Activated T-cell treated with anti-CD3 and anti-CD28 coated beads for 1 hour (primary cell): ENCODE measurements at places on chromosomes 12 and 14.

DNA sequence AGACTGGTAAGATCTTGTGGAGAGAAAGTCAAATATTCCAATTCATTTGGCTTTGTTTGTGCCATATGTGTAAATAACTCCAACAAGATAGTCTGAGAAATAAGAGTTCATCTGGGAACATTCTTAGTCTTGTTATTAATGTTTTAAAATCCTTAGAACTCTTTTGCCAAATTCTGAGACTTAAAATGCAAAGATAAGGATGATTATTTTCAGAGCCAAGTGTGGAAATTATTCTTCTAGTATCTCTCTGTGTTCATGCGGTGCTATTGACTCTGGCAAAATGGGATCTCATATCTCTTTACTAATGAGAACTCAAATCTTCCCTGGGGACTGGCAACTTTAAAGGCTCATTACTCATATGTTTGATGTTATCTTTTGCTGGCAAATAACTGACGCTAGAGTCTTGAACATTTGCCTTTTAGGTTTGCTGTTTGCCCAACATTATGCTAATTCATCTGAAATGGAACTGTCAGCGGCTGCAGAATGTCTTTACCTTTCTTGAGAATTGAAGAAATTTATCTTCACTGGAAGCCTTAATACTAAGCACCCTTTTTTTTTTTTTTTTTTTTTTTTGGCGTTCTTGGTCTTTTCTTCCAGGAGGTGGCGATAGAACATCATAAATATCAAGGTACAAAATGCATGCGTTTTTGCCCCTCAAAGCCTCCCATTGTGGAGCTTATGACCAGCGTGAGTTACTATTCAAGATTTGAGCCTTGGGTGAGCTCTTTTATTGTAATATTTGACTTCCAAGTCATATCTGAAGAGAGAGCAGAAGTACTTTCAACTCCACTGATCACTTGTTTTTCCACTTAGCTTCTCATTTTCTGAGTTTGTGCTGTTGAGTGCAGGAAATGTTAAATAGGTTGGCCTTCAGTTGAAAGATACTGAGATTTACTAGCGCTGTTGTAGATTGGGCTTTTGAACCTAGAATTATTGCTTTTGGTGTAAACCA, 86.5 kb downstream of the CAND1 start:
- no peak for DNase-seq

DNA sequence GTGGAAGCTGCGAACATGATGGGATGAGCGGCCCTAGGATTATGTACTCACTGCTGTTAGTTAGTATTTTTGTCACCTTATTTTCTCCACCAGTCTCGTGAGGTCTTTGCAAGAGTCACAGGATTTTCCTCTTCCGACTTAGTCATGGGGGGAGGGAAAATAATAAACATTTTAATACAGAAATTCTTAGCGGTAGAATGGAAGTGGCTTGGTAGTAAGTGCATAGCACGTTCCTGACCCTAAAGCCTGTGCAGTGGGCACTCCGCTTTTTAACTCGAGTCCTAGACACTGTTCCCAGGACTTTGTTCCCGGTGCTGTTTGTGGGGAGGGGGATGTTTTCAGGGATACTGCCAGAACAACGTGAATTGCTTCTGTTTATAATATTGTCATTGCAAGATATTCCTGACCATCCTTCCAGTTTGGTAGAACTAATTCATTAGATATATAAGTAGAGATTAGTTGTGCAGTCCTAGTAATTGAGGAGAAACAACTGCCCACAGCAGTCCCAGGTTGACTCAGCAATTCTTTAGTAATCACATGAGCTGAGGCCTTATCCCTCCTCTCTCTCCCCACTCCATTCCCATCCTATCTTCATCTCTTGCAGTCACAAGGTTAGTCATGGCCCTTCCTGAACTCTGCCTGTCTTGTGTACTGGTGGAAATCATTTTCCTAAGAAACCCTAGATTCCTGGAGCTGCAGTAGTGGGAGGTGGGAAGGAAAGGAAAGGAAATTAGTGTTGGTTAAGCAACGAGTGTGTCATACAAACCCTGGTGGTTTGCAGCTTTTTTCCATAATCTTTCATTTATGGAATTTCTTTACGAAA, 799 bp downstream of the SLC38A6 start:
- DNase-seq, result no peak

DNA sequence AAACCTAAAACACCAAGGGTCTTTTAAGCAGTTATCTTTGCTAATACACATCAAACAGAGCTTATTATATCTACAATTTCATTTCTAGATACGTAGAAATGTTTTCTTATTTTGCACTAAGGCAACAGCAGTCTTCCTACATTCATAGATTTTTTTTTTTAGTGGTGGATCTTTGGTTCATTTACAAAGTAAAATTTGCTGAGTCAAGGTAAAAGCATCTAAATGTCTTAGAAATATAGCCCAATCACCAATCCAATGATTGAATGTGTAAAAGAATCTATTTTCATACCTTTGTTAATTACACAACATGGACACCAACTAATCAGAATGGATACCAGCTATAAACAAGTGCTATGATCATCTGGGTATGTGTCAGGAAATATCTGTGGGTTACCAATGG, 272.2 kb upstream of the TMPO start:
- no peak for DNase-seq

DNA sequence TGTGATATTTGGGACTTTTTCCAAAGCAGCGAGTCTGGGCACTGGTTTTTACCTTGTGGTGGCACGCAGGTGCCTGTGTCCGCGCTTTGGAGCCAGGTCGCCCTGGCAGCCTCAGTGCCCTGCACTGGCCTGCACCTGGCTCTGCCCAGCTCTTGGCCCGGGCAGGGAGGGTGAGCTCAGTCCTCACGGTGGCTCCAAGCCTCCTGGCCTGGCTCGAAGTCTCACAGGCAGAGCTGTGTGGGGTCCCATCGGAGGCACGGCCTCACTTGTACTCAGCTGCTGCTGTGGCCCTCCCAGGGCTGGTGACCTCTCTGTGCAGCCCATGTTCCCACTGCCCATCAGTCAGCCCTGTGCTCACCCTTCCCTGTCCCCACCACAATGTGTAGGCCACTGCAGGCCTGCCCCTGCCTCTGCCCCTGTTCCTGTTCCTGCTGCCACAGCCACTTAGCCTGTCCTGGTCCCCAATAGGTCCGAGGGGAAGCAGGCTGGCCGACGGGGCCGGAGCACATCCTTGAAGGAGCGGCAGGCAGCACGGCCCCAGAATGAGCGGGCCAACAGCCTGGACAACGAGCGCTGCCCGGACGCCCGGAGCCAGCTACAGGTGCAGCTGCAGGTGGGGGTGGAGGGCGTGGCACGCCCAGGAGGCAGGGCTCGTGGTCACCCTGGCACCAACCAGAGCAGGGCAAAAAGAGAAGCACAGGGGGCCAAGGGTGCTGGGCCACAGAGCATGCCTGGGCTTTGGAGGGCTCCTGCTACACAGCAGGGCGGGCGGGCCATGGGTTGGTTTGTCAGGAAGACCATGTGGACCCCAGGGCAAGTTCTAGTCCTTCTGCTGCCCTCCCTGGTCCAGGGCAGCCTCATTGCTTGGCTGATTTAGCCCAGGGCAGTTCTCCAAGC, 16.6 kb upstream of the TEX22 start:
- no peak for DNase-seq

DNA sequence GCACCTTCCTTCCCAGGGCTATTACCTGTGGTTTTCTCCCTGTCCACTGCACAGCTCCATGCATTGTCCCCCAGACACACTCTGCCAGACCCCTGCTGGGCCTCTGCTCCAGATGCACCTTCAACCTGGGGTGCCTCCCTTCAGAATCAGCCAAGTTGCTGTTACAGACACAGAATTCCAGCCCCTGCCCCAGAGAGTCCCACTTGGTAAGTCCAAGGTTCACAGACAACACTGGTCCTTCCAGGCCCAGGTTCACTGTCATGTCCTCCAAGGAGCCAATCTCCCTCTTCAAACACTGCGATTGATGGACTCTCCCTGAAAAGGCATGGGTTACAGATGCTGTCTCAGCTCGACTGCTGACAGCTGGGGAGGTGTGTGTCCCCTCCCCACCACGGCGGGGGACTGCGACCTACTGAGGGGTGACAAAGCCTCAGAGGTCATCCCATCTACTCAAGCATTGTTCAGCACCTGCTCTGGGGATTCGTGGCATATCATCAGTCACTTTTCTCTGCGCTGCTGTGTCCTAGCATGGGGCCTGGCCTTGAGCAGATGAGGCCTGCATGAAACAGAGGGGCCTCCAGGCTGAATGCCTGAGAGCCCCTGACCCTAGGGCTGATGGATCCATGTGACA, 24.3 kb downstream of the CALM1 start:
- no peak for DNase-seq

DNA sequence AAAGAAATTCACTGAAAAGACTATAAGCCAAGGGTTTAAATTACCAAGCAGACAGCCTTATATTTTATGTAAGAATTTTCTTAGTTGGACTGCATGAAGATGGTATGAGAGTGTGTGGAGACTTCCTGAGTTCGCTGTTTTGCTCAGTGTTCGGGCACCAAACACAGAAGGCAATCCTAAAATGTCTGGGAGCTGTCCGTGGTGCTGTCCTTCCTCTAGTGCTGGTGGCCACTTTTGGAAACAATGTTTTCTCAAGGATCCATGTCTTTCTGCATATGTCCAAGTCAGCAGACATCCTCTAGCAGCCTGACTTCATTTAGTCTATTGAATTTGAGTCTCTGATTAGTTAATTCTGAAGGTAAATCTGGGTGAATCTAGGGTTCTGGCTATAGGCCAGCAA, 135.8 kb downstream of the SLC8A3 start:
- DNase-seq, result no peak

- DNase-seq, result no peak
Measured at GRCh38 chr12:64691227-64691794, 67.9 kb downstream of the GNS start.

DNA sequence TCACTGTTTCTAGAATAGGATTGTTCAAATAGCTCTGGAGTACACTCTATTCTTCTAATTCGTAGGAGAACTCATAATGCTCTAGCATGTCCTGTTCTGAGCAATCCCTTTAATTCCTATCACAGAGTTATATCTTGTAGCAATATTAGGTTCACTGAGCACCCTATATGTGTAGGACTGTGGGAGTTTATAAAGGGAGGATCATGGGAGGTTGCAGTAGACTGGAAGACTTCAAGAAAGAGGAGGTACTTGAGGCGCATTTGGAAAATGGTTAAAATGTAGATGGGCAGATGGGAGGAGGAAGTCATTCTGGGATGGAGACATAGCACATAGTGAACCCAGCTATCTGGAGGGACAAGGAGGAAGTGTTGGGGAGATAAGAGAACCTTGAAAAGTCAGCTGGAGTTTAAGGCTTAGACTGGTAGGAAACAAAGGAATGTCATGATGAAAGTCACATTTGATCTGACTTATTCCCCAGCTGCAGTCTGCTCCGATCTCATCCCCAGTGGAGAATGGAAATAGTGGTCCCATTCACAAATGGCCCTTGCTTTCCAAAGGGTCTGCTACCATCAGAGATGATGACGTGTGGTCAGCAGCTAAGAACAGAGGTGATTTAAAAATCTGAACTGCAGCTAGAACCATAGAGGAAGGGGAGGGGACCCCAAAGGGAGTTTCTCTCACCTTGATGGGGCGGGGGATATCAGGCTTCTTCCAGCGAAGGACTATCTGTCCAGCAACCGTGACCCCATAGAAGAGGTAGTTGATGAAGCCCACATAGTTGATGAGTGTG, 10.1 kb upstream of the CEBPE start:
- DNase-seq, result no peak

GRCh38 chr14:43449291-43449690, 1057.8 kb downstream of the FSCB start:
- DNase-seq, result no peak

- DNase-seq, result no peak
Measured at GRCh38 chr12:114678028-114678427, 5.9 kb downstream of the TBX3 start.

GRCh38 chr12:27964123-27964522, 8.4 kb downstream of the PTHLH start:
- no peak for DNase-seq

GRCh38 chr14:32244404-32244803, 41.3 kb upstream of the RNU6-8 start:
- no peak for DNase-seq

DNA sequence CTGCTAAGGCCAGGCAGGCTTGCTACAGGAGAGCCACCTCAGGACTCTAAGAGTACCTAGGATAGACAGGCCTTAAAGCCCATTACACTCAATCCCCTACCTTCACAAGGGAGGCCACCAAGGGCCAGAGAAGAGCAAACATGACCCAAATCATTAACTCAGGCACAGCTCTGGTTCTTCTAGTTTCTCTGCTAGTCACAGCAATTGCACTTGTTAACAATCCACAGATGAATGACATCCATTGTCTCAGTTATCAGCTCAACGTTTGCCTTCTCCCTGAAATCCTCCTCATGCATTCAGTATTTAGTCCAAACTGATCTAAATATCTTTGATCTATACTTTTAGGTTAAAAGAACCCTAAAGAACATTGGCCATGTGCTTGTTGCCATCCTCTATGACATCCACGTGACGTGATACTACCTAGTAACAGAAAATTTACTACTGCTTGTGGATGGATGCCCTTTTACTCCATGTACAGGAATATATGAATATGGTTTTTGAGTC, 164.5 kb downstream of the STXBP6 start:
- no peak for DNase-seq

- DNase-seq, result no peak
Measured at GRCh38 chr12:131103669-131104462, 150.2 kb downstream of the ADGRD1 start.
